ENCODE measurements at places on chromosomes 13 and 19.
A peak's percentile ranks its signal among the peaks of the same experiment; 100 is the strongest.

- DNase-seq: peak; percentile 89
Observed at GRCh38 chr19:21568816-21569493, 63.6 kb downstream of the ZNF429 start.

DNA sequence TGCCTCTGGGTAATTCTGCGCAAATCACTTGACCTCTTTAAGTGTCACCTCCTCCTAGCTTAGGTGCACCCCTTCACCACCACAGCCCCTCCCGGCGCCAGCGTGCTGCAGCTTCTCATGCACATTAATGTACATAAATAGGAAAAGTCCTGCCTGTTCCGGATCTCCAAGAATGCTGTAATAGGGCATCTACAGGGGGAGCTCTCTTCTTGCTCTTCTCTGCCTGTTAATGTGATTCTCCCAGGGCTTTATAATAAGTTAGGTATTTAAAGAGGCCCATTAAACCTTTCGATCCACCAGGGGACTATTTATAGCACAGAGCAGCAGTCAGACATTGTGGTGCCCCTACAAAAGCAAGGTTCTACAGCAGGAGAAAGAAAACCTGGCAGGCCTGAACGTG, 35.3 kb downstream of the SOX1 start:
- no peak for DNase-seq

DNA sequence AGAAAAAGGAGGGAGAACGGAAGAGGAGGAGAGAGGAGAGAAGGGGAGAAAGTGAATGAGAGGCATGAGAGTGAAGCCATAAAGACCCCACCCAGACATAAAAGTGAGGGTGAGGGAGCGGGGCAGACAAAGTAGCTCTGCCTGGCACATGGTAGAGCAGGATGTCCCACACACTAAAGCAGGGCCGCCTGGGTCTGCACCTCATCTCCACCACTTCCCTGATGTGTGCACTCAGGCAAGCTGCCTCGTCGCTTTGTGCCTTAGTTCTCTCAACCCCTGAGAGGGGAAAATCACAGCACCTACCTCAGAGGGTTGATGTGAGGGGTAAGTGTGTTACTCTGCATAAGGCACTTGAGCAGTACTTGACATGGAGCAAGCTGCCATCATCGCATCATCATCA, 488.1 kb downstream of the COG6 start:
- DNase-seq: no peak

GRCh38 chr19:35959968-35960320, 23.8 kb downstream of the LRFN3 start:
- DNase-seq: no peak
